ENCODE measurements at places on chromosomes 7 and 10. TPM values are rescaled to one million over a fixed set of nuclear protein-coding genes. Genes with fewer than 3 reads are reported as not detected.

DNA sequence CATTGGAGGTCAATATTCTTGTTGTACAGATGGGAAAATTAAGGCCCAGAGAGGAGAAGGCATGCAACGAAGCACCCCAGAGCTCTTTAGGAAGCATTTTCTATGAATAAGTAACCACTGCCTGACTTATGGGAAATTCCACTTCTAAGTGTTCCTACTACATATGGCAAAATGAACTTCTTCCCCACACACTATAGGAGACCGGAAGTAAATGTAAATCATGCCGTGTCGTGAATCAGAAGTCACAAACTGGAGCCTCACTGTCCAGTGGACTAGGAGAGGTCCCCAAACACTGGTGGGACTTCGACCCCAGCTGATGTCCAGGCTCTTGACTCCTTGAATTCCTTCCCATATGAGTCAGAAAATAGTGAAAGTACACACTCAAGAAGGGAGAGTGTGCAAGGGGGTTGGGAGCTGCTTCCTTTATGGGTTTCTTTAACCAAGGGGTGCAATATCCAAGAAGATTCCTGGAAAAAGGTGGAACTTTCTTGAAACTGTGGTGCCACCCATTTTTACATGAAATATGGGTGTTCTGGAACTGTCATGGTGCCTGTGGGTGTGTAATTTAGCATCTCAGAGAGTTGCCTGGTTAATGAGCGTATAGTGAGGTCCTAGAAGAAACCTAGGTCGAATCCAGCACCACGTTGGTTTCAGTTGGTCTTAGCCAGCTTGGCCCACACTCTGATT, 6.7 kb downstream of the RASSF4 start:
- peak overlapping the region; percentile 90 for H3K27ac ChIP-seq
- H3K36me3 ChIP-seq, result peaks cover under 1% of the 10 kb centered on the region
- H3K4me1 ChIP-seq, result peaks cover 4% of the 10 kb centered on the region
- DNase-seq, result no peak
- H3K4me3 ChIP-seq, result no peak overlapping the region

- no peak overlapping the region for H3K4me3 ChIP-seq
- DNase-seq, result no peak
- no peak overlapping the region for H3K27ac ChIP-seq
- H3K4me1 ChIP-seq, result no peaks in the 10 kb centered on the region
Measured at GRCh38 chr7:90763108-90763507, 167.0 kb downstream of the CDK14 start.

DNA sequence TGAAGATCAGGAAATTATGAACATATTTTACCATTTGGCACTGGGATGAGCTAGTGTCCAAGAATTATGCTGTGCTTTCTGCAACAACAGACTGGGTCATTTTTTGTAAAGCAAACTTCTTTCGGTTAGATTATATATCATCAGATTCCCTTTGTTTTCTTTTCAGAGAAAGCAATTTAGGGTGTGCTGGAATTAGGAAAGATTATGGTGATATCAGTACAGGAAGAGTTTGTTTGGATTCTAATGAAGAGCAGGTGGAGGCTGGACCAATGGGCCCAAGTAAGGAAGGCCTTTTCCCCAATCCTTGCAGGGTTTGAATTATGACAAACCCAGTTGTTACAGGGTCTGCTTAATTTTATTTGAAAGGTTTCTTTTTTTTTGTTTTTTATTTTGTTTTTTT, 1092.8 kb downstream of the KCNMA1 start:
- no peak overlapping the region for H3K27ac ChIP-seq
- H3K4me3 ChIP-seq, result no peak overlapping the region
- DNase-seq, result no peak
- no peaks in the 10 kb centered on the region for H3K27me3 ChIP-seq

Gene CDHR3
- total RNA-seq, result 17.8 TPM

Gene NHLRC2
- total RNA-seq, result 31.0 TPM

All from sigmoid colon (tissue), 7 donors.